ENCODE measurements at places on chromosomes 2 and 18.

- DNase-seq = no peak
These were observed 206.9 kb downstream of the TNS1 start for GRCh38 chr2:217795706-217796465.

DNA sequence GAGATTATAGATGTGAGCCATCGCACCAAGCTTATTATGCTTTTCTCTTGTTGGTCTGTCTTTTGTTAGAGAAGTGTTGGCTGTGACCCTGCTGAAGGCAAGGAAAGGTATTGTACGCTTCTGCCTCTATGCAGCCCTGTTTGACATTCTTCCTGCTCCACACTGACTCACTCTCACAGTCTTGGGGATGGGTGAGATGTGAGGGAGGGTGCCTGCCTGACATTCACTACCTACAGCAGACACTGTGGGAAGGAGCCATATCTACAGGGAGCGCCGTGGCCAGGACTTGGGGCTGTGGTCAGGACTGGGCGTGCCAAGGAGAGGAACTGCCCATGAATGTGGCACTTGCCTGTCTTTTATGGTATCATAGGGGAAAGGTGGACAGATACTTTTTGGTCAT is 43.9 kb upstream of the FHL2 start:
- DNase-seq = no peak

GRCh38 chr2:120477198-120477597 is 131.3 kb downstream of the INHBB start:
- DNase-seq = no peak

- DNase-seq = no peak
These were observed 55.5 kb downstream of the SERTAD2 start for GRCh38 chr2:64598226-64598625.

Measured in WERI-Rb-1 (cell line).